ENCODE measurements at places on chromosomes 7 and 10.

- DNase-seq: no peak
Observed at GRCh38 chr7:963236-964078, 9.0 kb upstream of the ADAP1 start.

- no peak for DNase-seq
Observed at GRCh38 chr7:115984105-115984504, 46.5 kb downstream of the TFEC start.

DNA sequence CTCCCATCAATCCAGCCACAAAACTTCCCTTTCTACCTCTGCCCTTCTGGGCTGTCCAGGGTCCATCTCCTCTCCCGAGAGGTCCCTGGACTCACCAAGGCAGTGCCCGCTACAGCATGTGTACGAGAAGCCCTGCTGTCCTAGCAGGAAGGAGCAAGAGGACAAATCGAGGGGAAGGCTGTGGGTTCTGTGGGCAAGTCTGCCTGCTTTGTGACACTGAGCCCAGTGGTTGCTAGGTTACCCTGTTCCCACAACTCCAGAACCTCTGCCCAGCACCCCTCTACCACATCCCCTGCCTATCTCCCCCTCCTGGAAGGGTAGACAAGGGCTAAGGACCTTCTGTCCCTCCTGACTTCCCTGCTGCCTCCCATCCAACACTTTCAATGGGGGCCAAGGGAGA lies at the start of gene TBATA:
TSS of gene TBATA (minus strand) at position 188 of the 400 bp plus-strand sequence. CDS start 1,998 bp downstream, outside the sequence.
- DNase-seq: no peak

GRCh38 chr7:105402221-105403095 lies 13.7 kb upstream of the SRPK2 start:
- DNase-seq: no peak

DNA sequence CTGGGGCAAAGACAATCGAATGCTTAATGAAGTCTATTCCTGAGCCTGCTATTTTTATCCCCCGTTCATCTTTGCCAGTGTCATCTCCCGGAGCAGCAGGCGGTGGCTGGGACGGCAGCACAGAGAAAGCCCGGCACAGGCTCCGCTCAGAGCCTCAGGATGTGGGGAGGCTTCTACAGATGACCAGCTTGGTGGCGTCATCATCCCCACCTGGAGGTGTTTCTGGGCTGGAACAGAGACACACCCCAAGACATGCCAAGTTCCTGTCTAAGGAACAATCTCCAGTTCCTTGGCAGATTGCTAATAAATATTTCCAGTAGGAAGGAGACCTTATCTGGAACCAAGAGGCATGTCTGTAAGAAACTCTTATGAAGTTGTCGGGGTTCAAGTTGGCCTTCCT lies 552.4 kb upstream of the MGMT start:
- no peak for DNase-seq

DNA sequence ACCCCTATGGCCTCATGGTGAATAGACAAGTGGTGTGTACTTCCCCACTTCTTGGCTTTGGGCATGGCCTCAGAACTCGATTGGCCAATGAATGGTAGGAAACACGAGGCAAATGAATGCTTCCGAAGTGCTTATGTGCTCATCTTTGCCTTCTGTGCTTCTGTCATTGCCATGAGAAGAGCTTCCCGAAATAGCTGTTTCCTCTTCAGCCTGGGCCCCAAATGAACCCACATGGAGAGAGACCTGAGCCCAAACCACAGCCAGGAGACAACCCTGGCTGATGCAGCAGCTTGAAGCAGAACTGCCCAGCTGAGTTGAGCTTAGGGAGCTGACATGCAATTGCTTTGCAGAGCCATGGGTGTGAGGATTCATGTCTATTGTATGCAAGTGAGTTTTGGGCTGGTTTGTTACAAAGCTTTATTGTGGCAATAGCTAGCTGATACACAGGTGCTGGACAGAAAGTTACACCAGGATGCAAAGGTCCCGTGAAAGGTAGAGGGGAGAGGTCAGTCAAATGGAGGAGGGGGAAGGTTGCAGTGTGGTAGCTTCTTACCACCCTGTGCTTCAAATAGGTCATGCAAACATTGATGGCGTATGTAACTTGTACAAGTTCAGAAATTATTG lies 328.2 kb downstream of the PLXNA4 start:
- no peak for DNase-seq

GRCh38 chr10:80447436-80448190 lies 6.5 kb upstream of the TSPAN14 start:
- no peak for DNase-seq

DNA sequence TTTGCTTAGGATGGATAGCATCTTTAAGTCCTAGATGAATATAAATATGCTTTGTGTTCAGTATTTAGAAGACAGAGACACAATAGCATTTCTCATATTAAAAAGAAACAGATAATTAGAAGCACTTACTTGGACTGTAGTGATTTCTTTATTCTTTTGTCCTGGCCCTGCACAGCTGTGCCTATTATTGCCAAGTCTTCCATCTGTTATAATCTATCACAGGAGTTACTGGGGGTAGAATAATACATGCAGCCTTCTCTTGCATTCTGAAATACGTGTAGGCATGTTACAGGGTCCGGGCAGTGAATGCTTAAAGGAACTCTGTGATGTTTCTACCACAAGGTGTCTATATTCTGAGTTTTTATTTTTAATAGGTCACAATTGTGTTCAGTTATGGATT lies 461.5 kb upstream of the COBL start:
- DNase-seq: no peak

GRCh38 chr10:17387861-17388503 lies 66.4 kb downstream of the ST8SIA6 start:
- no peak for DNase-seq

DNA sequence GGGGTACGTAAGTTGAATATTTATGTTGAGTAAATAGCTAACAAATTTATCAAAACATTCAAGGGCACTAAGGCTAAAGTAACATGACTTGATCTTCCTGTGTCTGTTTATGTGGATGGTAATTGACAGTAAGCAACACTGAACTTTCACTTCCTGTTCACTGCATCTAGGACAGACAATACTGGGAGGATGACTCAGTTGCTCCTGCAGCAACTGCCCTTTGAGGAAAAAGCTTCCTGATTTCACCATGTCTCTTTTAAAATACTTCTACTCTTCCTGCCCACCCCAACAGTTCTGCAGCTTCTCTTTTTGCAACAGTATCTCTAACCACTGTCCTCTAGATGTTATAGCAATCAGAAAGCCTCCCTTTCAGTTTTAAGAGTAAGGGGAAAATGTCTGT lies 76.6 kb upstream of the HGF start:
- DNase-seq: no peak

DNA sequence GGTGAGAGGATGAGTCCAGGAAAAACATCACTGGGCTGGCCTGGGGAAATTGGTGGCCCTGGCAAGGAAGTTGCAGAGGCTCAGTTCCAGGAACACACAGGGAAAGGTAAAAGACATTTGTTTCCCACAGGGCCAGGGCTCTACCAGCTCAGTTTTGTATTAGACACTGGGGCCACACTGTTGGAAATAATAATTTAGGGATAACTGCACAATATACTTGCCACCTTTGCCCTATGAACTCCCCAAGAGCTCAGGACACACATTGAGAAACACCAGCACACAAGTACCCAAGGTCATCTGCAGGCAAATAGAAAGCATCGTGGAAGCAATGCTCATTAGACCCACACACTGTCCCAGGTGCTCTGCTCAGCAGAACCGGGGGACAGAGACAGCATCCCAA lies 617.6 kb downstream of the PTPRN2 start:
- no peak for DNase-seq

DNA sequence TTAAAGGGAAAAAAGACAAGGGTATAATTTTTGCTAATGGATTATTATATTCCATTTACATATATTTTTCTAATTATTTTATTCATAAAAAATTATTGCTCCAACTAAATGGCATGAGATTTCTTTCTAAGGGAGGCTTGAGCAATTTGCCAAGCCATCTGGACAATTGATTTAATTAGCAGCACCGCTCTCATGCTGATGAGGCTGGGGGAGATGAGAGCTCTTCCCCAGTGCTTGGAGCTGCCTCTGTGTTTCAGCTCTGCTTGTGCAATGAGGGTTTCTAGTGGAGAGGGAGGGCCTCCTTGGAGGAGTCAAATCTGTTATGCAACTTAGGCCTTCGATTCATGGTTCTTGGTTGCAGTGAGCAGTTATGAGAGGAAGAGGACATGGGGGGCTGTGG lies 574.3 kb downstream of the TCERG1L start:
- DNase-seq: no peak

DNA sequence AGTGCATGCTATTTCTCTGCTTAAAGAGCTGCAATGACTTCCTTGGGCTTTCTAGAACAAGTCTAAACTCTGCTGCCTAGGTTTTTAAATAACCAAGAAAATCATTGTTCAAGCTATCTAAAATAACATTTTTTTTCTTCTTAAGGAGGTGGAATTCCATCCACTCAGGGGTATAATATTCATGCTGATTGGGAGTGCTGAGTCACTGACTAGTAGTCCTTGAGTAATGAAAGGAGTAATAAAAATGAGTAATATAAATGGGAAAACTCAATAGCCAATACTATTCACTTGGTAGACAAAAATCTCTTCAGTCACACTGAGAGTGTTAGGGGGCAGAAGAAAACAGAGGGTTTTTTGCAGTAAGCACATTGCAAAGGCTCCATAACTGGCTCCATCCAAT lies 72.0 kb downstream of the GFRA1 start:
- DNase-seq: no peak

- DNase-seq: no peak
Observed at GRCh38 chr10:77410523-77410922, 227.1 kb downstream of the KCNMA1 start.

DNA sequence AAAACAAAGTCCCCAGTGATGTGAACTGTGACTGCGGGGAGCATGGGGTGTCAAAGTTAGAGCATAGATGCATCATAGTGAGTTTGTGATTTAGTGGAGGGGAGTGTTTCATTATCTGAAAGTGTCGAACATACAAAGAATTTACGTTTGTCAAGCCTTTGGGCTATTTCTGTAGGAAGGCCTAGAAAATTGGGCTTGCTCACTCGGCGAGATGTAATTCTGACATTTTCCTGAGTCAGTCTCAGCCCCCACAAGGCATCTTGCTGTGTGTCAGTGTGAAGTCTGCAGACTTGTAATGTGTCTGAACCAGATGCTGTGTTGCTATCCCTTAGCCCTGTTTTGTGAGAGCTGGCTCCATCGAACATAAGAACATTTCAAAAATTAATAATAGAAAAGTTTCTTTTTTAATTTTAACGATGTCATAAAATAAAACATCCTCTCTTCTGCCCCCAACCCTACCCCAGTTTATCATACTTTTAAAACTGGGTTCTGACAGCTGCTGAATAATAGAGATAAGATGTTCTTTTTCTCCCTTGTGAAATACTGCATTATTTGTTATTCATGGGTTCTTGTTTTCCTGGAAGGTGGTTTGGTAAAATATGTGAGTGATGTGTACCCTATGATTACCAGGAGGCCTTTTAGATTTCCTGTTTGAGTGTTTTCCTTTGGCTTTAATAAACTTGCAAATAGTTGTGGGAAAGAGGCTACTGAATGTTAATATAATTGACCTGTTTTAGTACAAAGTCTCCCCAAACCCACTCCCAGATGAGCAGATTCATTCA lies 207.4 kb downstream of the GPR158 start:
- DNase-seq: no peak

DNA sequence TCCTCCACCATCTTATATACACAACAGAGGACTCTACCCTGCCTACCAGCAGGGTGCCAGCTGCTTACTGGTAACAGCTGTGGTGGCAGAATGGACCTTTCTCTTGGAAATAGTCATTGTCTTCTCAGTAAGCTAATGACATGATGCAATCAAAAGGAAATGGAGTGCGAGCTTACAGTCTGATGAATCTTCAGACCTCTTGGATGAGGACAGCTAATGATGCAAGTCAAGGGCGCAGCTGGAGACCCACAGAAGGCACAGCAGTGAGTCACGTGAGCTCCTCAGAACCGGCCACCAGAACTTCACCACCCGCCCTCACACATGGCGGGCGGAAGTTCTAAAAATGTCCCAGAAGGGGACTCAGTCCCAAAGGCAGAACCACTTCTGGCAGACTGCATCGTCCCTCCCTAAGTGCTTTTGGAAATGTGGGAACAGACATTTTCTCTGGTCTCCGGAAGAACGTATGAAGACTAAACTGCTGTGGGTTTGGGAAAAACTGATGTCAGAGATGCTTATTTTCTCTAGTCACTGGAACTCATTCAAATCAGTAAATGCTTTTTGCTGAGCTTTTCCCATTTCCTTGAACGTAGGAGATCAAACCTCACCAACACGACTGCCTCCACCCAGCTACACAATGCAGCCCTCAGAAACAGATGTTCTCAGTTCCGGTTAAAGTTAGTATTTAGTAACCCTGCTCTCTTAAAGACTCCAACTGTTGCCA lies 96.4 kb downstream of the FAS start:
- peak; percentile 90 for DNase-seq

DNA sequence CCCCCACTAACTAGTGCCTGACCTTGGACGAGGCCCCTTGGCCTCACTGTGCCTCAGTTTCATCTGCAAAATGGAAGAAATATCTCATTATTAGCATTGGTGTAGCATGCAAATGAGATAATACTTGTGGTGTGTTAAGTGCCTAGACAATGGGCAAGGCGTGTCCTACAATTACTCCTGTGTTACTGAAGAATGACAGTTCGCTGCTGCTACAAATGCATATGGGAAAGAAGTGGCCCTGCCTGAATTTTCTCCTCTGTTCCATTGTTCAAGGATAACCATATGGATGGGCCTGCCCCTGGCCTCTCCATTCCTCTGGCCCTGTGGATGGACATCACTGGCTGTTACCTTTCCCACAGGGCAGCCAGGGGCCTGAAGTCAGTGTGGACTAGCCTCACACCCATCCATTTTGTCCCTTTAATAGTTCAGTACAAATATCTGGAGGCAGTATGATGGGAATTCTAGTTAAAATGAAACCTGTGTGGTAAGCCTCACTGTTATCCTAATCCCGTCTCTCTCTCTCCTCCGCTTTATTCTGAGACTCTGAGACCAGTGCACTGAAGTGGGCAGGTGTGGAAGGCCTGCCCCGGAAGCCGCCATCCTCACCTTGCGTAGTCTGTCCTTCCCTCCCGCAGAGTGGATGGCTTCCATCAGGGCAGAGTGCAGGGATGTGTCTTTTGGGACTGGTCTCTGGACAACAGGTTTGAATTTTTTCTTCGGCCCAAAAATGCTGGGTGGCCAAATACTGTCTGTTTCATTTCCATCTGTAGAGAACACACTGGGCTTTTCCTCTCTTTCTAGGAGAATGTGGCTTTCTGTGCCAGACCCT lies 244.6 kb upstream of the GRB10 start:
- DNase-seq: peak; percentile 21

GRCh38 chr7:117809958-117810357 lies 63.3 kb downstream of the CTTNBP2 start:
- no peak for DNase-seq

DNA sequence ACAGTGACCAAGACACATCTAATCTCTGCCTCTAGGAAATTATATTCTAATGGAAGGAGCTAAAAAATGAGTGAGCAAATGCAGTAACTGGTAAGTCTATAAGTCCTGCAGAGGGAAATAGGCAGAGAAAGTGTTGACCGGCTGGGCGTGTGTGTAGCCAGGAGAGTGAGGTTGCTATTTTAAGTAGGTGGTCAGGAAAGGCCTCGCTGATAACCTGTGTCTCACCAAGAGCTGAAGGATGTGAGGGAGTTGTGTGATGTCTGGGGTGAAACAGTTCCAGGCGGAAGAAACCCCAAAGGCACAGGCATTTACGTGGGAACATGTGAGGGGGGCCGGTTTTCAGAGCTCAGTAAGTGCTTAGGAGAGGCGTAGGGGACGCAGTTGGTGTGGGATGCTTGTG lies 54.8 kb downstream of the BAMBI start:
- no peak for DNase-seq

GRCh38 chr10:27547047-27547446 lies 42.9 kb downstream of the RAB18 start:
- DNase-seq: no peak

GRCh38 chr7:139118805-139119485 lies 9.4 kb upstream of the ZC3HAV1 start:
- DNase-seq: no peak

All from right atrium auricular region (tissue), 2 donors.